ENCODE measurements at places on chromosomes 13 and 19.
A peak's percentile ranks its signal among the peaks of the same experiment; 100 is the strongest.

- no peak for DNase-seq
Observed at GRCh38 chr19:7975037-7975436, 30.4 kb downstream of the ELAVL1 start.

GRCh38 chr13:29315847-29316246 lies 279.6 kb downstream of the SLC7A1 start:
- DNase-seq, result no peak

GRCh38 chr19:35290381-35291127 lies 1.4 kb upstream of the MAG start:
- DNase-seq, result no peak

GRCh38 chr13:24842549-24843274 lies 78.7 kb downstream of the RNF17 start:
- DNase-seq, result no peak

GRCh38 chr19:42985588-42985987 lies 40.7 kb downstream of the PSG11 start:
- DNase-seq, result no peak

DNA sequence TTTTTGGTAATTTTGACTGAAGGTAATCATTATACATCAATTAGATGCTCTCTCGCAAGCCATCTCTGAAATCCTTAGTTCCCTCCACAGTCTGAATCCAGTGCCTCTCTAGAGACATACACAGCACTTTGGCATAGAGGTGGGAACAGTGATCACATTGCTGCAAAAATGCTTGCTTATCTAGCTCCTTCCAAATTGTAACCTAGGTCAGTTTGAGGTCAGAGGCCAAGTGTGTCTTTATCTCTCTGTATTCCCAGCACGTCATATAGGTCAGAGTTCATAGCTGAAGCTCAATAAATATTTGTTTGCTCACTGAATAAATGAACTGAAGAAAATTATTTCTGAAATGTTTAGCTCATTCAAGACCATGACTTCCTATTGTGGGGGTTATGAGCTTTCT lies 462.5 kb downstream of the DIAPH3 start:
- no peak for DNase-seq

DNA sequence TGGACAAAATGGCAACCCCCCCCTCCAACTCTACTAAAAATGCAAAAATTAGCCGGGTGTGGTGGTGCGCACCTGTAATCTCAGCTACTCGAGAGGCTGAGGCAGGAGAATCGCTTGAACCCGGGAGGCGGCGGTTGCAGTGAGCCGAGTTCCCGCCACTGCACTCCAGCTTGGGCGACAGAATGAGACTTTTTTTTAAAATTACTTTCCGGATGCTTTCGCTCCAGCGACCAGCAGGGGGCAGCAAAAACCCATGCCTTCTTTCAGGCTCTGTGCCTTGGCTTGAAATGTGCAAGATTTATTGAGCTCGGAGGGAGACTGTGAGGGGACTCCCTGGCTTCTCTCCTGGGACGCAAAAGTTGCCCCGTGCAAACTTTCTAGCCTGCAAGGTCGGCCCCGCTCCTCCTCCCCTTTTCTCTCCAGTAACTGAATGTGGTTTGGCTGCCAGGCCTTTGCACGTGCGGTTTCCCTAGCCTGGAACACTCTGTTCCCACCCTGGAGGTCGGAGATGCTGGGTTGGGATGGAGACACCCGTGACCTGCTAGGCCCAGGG lies 61.4 kb upstream of the NFIC start:
- DNase-seq, result peak; percentile 84

GRCh38 chr13:102772042-102772425 lies 1.6 kb downstream of the TEX30 start:
- DNase-seq, result no peak

- DNase-seq, result no peak
Observed at GRCh38 chr19:18745012-18745735, 45.9 kb downstream of the COMP start.

DNA sequence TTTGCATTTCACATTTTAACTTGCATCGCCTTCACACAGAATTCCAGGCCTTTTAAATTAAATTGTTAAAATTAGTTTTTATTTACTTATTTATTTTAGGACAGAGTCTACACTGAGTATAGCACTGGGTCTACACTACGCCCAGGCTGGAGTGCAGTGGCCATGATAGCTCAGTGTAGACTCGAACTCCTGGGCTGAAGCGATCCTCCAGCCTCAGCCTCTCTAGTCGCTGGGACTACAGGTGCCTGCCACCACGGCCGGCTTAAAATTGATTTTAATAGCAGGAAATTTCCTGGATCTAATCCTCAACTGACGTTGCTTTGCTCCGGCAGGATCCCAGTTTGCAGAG lies 301 bp upstream of the ZNF610 start:
- no peak for DNase-seq

- DNase-seq, result no peak
Observed at GRCh38 chr13:28408235-28408848, 86.6 kb downstream of the FLT1 start.

- DNase-seq, result no peak
Observed at GRCh38 chr19:32555786-32556185, 25.2 kb upstream of the PDCD5 start.

DNA sequence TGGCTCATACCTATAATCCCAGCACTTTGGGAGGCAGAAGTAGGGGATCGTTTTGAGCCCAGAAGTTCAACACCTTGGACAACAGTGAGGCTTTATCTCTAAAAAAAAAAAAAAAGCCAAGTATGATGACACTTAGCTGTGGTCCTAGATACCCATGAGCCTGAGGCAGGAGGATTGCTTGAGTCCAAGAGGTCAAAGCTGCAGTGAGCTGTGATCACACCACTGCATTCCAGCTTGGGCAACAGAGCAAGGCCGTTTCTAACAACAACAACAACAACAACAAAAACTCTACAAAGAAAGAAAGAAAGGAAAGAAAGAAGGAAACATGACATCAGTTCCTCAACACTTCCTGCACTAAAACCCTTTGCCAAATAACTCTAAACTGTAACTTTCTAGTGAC lies 265.1 kb upstream of the DACH1 start:
- DNase-seq, result no peak

GRCh38 chr13:64041296-64041695 lies 2625.6 kb upstream of the PCDH20 start:
- no peak for DNase-seq

DNA sequence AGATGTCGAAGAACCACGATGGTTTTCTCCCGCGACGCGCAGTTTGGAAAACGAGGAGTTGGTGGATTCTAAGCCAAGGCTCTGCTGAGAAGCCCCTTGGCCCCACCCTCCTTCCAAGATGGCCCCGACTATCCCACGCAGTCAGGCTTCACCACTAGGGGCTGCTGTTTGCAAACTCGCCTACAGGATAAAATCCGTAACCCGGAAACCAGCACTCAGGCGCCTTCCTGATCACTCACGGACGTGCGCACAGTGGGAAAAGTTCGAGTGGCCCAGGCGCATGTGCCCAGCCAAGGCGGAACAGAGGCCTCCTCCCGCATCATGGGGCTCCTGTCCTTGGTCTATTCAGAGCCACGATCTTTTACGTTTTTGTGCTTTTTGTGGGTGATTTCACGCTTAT lies 19.2 kb upstream of the UQCR11 start:
- peak; percentile 58 for DNase-seq

GRCh38 chr13:41222259-41222852 lies 28.0 kb upstream of the KBTBD7 start:
- peak; percentile 67 for DNase-seq

- DNase-seq, result no peak
Observed at GRCh38 chr19:31392464-31392863, 43.2 kb upstream of the TSHZ3 start.

DNA sequence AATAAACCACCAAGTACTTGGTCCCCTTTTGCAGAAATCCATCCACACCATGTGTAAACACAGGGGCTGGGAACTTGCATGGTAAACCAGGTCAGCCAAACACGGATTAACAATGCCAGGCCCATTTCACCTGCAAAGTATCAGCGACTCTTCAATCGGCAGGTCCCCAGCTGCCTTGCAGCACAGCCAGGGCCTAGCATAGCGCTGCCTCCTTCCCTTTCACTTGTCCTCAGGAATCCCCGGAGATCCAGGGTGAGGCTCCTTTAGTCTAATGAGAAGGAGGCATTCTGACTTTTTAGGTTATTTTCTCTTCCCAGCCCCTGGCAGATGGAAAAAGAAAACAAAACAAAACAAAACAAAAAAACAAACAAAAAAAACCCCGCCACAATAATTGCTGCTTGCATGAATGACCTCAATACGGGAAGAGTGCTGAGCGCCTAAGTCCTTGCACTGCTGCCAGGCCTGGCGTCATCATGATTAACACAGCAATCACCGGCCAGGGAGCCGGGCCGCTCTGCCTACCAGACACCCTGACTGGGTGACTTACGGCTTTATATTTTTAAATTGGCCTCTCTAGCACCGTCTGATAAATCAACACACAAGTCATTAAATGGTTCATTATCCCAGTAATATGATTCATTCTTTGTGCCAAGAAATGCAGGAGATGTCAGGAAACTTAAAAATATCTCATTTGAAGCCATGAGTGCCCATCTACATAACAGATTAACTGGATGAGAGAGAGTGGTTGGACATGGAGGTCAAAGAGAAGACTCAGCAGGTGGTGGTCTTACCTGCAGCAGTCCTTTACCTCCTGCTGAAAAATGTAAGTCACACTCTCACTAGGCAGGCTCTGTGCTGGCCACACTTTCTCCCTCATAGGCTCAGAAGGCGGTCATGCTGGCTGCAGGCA lies 692.7 kb downstream of the UQCRFS1 start:
- no peak for DNase-seq

DNA sequence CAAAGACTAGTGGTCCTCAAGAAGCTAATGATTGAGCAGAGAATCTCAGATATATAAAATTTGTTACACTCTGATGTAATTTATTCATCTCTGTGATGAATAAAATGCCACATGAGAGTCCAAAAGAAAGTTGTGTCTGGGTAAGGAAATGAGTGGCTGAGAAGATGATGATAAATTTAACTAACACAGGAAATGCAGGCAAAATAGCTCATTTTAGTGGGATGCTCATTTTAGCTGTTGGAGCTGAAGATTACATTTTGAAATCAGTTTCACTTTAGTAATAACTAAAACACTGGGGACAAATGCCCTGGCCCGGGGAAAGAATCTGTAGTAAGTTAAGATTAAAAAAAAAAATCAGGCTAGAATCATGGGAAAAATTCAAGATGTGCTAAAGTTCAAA lies 35.2 kb downstream of the SPRY2 start:
- no peak for DNase-seq
